ENCODE measurements at places on chromosomes 13 and 19. TPM values are rescaled to one million over a fixed set of nuclear protein-coding genes. Genes with fewer than 3 reads are reported as not detected.

GRCh38 chr19:49514151-49514550 is 1.7 kb downstream of the FCGRT start:
- no peak for DNase-seq

GRCh38 chr13:24220086-24220703 is 59.7 kb downstream of the SPATA13 start:
- DNase-seq: peak; percentile 83

DNA sequence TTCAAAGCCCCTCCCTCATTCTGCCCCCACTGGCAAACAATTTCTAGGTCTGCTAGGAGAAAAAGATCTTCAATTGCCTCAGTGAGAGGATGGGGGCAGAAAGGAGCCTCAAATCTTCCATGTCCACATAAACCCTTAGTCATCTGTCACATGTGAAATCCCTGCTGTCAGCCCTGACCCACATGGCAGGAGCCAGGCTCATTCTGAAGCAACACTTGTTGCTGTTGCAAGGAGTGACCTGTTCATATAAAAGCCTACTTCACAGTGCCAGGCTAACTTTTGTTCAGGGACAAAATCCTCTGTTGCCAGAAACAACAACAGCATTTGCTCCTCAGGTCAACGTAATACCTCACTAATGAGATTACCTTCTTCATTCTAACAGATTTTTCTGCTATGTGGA is 70.5 kb downstream of the IRS2 start:
- DNase-seq: peak; percentile 69

DNA sequence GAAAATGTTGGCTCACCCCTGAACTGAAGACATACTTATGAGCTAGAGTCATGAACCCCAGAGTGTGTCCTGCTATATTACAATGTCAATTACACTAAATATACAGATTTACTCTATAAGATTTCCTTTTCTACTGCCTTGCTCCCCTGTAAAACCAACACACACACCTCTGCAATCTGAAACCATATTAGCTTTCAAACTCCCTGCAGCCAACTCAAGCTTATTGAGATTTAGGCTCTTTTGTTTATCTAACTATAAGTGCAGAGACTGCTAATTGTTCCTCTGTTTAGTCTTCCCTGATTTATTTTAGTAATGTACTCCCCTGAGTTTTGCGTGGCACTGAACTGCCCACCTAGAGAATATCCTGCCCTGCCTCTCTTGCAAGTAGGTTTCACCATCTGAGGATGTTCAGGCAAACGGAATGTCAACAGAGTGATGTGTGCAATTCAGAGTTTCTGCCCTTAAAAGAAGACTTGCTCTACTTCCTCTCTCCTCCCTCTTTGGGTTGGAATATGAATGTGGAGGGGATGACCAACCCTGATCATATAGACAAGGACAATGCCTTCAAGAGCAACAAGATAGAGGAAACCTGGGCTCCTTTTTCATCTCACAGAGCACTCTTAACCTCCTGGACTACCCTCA is 22.3 kb downstream of the FAM216B start:
- no peak for DNase-seq

- DNase-seq: peak; percentile 19
Measured at GRCh38 chr13:19818223-19818842, 35.6 kb upstream of the PSPC1 start.

The NALCN gene
- 10.2 TPM for total RNA-seq

GRCh38 chr13:107124129-107124718 is 556.3 kb upstream of the ARGLU1 start:
- DNase-seq: peak; percentile 32

- peak; percentile 38 for DNase-seq
Measured at GRCh38 chr19:8611877-8612806, 1.6 kb upstream of the ADAMTS10 start.

All from renal cortical epithelial cell (primary cell).